ENCODE measurements at places on chromosomes 12 and 14.

DNA sequence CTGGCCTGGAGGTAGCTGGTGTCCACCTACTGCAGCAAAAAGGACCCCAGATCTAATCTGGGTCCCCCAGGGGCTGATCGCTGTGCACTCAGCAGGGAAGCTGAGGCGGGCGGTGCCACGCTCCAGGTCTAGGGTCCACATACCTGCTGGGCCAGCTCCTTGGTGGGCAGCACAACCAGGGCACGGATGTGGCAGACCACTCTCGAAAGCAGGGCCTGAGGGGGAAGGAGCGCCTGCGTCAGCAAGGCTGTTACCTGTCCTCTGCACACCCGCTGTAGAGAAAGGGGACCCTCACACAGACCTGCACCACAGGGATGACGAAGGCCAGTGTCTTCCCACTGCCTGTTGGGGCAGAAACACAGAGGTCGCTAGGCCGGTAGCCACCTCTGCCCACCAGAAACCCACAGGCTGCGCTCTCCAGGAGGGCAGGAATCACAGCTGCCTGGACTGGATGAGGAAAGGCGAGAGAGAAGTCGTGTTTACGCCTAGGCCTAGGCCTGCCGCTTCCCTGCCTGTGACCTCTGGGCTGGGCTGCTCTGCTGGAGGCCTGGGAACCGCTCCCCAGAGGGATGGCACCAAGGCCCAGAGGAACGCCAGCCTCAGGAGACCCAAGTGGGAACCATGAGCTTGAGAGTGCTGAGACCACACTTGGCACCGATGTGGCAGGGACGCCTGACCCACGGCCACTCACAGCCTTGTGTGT, 2.0 kb downstream of the DDX51 start:
- DNase-seq: no peak

DNA sequence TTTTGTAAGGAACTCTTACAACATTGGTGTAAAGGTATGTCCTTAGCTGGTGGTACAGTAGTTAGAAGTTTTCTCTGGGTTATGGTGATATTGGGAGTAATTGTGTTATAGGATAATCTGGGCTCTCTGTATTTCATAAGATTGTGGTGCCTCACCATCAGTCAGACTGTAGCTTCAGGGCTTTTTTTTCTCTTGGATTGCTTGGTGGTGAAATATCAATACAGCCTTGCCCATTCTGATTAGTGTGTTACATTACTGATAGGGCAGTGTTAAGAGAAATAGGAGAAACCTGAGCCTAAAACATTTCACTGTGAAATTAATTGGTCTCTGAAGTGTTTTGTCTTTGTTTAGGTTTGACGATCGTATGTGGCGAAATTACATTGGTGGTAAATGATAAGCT, 71.0 kb downstream of the RCOR1 start:
- DNase-seq: no peak

GRCh38 chr12:119100933-119101332, 77.8 kb upstream of the HSPB8 start:
- no peak for DNase-seq

DNA sequence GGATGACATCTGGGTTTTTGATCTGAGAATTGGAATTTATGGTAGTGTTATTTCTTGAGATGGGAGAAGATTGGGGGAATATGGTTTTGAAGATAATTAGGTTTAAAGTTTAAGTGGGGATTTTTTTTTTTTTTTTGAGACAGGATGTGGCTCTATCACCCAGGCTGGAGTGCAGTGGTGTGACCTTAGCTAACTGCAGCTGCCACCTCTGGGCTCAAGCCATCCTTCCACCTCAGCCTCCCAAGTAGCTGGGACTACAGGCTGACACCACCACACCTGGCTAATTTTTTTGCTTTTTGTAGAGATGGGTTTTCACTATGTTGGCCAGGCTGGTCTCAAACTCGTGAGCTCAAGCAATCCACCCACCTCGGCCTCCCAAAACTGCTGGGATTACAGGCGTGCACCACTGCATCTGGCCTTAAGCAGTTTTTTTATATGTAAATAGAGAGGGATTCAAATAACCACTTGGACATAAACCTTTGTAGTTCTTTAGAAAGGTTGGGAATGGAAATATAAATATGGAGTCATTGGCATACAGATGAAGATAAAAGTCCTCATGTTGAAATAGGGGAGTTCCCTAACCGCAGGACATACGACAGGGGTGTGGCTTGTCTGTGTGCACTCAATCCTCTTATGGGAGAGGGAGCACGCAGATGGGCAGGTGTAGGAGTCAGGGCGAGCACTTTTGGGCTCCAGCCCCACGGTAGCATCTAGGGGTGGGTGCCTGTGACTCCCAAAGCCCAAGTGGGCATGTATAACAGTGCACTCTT, 4.7 kb downstream of the LIN52 start:
- DNase-seq: no peak

- no peak for DNase-seq
These were observed 51.9 kb downstream of the CIT start for GRCh38 chr12:119825262-119825661.

All from SK-N-SH (cell line).